ENCODE measurements at places on chromosomes 6 and 20.
A peak's percentile ranks its signal among the peaks of the same experiment; 100 is the strongest.

- DNase-seq, result peak; percentile 10
Observed at GRCh38 chr6:32666420-32667300, at the start of gene HLA-DQB1. Gene HLA-DQB1, minus strand, starts transcription at chr6:32666657. Its CDS starts 50 bp downstream, at chr6:32666607.

GRCh38 chr6:37060195-37060559, 54.7 kb downstream of the FGD2 start:
- DNase-seq, result no peak

- DNase-seq, result no peak
Observed at GRCh38 chr6:37614491-37614890, 83.2 kb downstream of the MDGA1 start.

GRCh38 chr6:124797224-124797623, 165.0 kb upstream of the RNF217 start:
- no peak for DNase-seq

DNA sequence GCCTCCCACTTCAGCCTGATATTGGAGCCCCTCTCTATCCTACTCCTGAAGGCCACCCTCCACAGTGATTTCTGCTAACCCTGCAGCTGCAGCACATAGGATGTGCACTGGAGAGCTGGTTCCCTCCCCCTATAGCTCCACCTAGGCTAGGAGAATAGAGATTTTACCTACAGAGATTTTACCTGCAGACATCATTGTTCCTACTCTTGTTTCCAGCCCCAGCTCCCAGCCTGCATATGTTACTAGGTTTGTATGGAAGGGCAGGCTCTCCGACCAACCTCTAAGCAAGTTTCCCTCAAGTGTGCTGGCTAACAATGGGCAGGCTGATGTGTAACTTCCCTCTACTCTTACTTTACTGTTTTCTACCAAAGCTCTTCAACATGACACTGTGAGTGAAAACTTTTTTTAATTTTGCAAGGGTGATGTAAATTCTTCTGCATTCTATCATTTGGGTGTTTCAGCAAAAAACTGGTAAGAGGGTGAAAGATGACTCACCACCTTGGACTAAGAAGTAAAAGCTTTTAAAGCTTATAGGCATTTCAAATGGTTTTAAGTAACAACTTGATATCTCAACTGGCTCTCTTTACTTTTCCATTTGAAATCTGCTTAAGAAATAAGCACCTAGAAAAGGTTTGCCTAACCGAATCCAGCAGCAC, 106.8 kb downstream of the CDK19 start:
- DNase-seq, result no peak
